ENCODE measurements at places on chromosomes 2 and 18.
A peak's percentile ranks its signal among the peaks of the same experiment; 100 is the strongest.

- DNase-seq: peak; percentile 38
These were observed 51.8 kb downstream of the MTHFD2 start for GRCh38 chr2:74250189-74250631.

- no peak for DNase-seq
These were observed 1.8 kb downstream of the STRN start for GRCh38 chr2:36964496-36965058.

GRCh38 chr2:220948579-220948978 lies 623.5 kb downstream of the EPHA4 start:
- DNase-seq: no peak

DNA sequence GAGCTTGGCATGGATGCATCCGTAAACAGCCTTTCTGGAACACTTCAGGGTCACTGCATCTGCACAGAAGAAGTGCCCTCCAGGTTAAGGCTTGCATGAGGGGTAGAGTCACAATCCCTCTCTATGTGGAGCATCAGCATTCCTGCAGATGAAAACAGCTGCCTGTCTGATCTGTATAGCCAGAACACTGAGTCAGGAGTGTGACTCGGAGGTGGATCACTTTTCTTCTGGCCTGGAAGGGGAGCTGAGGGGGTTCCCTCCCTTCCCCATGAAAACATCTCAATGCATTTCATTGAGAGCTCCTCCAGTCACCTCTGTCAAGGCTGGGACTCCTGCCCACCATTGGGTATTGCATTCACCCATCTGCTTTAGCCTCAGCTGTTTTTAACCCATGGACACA lies 72.5 kb upstream of the SERPINE2 start:
- DNase-seq: peak; percentile 36

DNA sequence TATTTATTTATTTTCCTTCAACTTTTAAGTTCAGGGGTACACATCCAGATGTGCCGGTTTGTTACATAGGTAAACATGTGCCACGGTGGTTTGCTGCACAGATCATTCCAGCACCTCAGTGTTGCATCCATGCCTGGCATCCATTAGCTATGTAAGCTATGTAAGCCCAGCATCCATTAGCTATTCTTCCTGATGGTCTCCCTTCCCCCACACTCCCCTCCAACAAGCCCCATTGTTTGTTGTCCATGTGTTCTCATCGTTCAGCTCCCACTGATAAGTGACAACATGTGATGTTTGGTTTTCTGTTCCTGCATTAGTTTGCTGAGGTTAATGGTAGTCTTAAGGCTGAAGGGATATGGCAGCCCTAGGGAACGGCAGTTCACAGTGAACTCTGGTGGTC lies 203.4 kb downstream of the CTNNA2 start:
- DNase-seq: no peak

GRCh38 chr2:200028998-200029397 lies 73.6 kb downstream of the MAIP1 start:
- peak; percentile 12 for DNase-seq

DNA sequence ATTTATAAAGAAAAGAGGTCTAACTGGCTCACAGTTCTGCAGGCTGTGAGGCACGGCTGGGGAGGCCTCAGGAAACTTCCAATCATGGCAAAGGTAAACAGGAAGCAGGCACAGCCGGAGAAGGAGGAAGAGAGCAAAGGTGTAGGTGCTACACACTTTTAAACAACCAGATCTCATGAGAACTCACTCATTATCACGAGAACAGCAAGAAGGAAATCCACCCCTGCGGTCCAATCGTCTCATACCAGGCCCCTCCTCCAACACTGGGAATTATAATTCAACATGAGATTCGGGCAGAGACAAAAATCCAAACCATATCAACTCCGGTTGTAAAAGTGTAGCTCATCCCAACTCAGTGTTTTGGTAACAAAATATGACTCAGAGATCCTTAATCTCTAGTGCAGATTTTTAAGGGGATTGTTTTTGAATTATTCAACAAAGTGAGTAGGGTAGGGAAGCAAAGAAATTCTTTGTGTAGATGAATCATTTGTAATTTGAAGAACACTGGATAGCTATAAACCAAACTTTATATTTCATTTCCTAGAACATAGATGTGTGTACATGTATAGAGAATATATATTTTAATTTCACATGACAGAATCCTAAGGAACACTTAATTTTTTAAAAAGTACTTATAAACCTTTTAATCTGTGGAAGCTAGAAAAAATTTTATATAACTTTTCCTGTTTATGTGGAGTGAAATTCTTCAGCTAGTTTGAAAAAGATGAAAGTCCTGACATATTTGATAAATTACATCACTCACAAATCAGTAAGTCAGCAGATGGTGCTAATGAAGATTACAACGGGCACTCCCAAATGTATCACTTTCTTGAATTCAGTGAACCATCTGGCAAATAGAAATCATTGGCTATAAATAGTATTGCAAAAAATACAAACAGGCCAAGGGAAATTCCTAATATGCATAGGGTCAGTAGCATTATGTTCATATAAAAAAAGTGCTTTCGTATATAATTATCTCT lies 130.1 kb downstream of the OLA1 start:
- peak; percentile 88 for DNase-seq

- DNase-seq: no peak
These were observed 2.5 kb upstream of the GBX2 start for GRCh38 chr2:236170590-236171165.

DNA sequence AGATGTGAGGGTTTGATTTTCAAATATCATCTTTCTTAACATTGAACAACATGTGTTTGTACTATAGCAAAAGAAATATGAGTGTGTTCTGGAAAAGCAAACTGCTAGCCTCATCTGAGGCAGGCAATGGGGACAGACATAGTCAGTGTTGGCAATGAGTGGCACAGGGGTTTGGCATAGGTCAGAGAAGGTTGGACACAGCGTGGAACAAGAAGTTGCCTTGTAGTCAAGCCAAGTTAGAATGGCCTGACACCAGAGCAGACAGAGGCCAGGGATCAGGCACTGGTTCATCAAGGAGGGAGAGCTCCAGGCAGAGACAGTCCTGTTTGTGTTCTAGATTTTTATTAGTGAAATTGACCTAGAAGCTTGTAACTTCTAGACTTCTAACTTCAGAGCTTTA lies 100.8 kb upstream of the TANK start:
- no peak for DNase-seq

GRCh38 chr18:79011300-79011870 lies 31.8 kb downstream of the SALL3 start:
- no peak for DNase-seq

DNA sequence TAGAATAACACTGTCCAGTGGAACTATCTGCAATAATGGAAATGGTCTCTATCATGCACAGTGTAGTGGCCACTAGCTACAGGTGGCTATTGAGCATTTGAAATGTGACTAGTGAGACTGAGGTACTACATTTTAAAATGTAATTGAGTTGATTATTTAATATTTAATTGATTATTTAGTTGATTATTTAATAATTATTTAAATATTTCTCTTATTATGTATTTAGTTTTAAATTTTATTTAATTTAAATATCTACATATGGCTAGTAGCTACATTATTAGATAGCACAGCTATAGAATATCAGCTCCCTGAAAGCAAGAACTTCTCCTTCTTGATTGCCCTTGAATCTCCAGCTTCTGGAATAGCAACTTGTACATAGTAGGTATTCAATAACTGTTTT lies 12.8 kb upstream of the ZNF521 start:
- DNase-seq: no peak

DNA sequence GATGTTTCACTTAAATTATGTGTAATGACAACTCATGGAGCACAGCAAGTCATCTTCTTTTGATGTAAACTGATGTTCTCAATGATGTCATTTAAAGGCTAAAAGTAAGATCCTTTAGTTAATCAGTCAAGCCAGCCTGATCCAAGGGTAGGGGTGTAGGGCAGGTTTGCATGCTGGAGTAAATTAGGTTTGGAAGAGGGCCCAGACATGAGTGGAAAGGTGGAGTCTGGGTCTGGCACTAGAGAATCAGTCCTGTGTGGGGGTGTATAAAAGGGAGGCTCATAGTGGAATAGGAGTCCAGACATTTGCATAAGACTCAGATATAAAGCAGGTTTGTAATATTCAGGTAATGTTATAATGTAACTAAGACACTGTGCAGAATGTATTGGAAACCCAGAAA lies 88.8 kb upstream of the NYAP2 start:
- no peak for DNase-seq

DNA sequence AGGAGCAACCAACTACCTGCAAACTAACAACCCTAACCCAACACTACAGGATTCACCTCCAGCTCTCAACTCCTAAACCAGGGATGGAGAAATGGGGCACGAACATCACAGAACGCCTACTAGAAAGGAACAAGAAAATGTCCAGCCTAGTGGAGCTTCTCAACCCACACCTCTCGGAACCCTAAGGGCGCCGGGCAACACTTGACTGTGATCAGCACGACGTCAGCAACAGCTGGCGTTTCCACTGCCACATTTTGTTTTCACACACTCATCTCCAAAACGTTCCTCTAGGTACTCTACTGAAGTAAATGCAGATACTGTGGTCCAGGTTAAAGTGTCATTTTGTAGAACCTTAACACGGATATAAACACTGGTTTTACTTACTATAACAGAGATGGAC lies 4.2 kb downstream of the RNASEH1 start:
- no peak for DNase-seq

GRCh38 chr18:42156281-42156680 lies 201.2 kb downstream of the PIK3C3 start:
- DNase-seq: no peak

GRCh38 chr18:57555134-57555533 lies 31.4 kb downstream of the FECH start:
- no peak for DNase-seq

GRCh38 chr2:174683392-174683759 lies 80.9 kb downstream of the CHRNA1 start:
- DNase-seq: peak; percentile 54

DNA sequence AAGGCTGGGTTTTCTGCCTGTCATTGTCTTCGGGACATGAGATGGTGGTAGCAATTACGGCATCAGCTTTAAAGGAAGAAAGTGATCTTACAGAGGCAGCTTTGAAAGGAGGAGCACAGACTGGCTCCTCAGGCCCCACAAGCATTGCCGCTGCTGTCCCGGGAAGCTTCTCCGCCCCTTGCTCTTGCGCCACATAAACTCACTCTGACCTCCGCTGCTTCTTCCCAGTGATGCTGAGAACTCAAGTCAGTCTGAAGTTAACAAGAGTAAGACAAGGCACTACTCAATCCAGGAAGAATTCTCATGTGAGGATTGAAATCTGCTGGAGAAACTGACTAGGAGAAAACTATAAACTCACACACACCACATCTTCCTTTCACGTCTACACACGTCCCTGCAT lies 112.4 kb upstream of the RIOK3 start:
- peak; percentile 72 for DNase-seq

- DNase-seq: peak; percentile 94
These were observed 190.3 kb downstream of the IRS1 start for GRCh38 chr2:226609366-226609765.

GRCh38 chr2:179584760-179585159 lies 276.7 kb downstream of the ZNF385B start:
- DNase-seq: no peak

DNA sequence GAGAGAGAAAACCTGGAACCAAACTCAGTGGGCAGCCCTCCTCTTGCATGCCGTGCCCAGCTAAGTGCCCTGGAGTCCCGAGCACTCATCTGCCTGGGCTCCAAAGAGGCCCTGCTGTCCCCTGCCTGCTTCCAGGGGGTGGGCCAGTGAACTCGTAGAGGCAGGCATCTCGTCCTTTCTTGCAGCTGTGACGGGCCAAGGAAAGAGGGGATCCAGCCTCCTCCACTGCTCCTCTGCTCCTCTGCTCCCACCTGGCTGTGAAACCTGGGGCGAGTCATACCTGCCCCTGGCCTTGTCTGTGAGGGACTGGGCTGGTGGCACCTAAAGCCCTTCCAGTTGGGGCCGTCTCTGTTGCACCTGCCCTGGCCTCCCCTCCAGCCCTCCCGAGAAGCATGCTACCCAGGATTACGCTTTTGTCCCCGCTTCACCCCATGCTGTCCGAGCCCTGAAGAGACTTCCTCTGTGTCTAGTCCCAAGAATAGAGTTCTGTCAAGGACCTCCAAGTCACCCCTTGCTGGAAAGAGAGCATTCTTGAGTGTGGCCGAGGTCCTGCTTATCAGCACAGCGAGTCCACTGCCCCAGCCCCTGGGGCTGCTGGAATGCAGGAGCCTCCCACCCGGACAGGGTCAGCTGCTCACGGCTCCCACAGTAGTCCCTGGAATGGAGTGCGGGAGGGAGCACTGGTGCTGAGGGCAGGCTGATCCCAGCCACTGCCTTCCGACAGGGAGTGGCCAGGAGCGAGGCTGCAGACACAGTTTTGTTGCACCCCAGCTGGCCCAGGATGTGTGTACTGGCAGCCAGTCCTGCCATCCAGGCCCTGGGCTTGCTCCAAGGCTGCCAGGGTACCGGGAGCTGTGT lies 14.3 kb downstream of the KCNK3 start:
- DNase-seq: no peak

- no peak for DNase-seq
These were observed 91.5 kb downstream of the KCNH7 start for GRCh38 chr2:162747021-162747420.

DNA sequence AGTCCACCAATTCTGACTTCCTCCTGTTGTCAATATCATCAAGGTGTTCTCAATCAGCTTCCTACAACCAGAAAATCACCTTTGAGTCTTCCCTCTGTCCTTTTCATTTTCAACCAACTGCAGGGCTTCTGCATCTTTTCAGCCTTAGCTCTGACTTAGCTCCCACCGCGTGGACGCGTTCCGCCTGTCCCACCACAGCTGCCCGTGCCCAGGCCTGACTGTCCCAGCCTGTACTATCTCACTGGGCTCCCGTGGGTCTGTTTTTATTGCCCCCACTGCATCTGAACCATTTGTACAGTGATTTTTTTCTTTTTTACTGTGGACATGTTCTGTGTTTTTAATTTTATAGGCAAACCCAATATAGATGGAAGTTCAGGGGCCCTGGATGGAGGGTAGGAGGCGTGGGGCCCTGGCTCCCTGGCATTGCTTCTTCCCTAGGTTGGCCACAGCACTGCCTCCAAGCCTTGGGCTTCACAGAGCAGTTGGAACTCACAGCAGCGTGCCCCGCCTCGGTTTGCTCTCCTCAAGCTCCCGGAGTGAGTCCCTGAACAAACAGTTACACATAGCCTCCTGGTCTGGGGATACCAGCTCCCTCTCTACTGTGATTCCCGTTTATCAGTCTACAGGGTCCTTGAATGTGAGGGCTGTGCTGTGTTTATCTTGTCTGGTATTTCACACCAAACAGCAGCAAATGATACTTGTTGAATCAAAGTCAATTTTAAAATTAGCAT lies 280.6 kb upstream of the PXDN start:
- DNase-seq: no peak

GRCh38 chr2:59658906-59659635 lies 894.4 kb downstream of the BCL11A start:
- no peak for DNase-seq

DNA sequence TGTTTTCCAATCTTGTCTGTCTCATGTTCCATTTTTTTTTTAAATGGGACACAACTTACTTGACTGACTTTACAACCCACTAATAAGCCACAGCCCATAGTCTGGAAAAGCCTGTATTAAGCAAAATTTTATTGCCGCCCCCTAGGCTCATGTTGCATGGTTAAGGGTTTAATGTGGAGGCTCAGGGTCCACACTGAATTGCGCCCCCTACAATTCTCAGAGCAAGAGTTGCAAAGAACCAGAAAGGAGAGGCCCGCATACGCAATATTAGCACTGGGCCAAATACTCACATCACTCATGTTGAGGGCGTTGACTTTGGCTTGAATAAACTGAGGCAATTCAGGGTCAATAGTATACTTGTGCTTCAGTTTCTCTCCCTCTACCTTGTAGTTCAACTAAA lies 65.5 kb downstream of the NEB start:
- no peak for DNase-seq

GRCh38 chr2:23385748-23386338 lies 864 bp downstream of the KLHL29 start:
- DNase-seq: peak; percentile 18

GRCh38 chr2:169080250-169081069 lies 11.1 kb downstream of the DHRS9 start:
- no peak for DNase-seq
